AG09309 (cell line): ENCODE measurements at places on chromosomes 5 and 9.
A peak's percentile ranks its signal among the peaks of the same experiment; 100 is the strongest.

DNA sequence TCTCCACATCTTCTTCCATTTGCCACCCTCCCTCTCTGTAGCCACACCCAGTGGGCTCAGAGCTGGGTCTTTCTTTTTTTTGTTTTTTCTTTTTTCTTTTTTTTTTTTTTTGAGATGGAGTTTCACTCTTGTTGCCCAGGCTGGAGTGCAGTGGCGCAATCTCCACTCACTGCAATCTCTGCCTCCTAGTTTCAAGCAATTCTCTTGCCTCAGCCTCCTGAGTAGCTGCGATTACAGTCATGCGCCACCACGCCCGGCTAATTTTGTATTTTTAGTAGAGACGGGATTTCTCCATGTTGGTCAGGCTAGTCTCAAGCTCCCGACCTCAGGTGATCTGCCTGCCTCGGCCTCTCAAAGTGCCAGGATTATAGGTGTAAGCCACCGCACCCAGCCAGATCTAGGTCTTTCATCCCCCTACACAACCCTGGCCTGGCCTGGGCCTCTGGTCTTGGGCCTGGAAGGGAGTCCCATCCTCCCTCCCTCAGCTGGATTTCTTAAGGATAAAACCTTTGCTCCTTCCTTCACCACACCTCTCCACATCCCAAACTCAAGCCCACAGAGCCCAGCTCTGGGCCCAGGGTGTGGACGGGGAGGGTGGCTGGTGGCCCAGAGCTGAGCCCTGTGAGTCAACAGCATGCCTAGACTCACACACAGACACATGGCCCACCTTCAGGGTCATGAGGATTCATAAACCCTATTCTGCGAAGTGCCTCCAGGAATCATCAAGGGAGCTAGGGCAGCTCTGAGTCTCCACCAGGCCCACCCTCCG is 18.8 kb upstream of the KCNIP1 start:
- DNase-seq: no peak

DNA sequence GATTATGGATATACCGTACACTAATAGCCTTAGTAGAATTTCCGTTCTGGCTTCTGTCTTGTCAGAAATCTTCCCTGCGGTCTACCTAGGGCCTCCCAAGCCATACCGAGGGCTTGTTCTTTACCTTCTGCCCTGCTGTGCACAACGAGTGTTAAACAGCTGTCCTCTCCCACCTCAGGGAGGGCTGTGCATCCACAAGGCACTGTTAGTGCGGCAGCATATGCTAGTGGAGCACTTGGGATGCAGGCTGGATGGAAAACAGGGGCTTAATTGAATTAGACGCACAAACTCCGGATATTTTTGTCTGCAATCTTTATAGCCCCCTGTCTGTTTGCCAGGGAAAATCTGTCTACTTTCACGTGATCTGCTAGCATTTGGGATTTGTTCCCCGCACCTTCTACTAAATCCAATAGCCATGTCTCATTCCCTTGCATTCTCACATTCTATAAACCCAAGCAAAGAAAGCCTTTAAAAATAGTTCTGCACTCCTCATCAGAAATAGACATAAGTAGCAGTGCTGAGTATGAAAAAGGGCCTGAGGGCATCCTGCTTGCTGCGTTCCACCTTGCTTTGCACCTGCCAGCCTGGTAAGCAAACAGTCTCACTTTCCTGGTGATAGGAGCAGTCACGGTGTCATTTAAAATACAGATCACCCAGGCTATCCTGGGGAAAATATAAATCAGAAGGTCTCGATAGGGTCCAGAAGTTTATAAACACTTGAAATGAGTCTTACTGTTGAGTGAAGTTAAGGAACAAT is 382.6 kb downstream of the RASEF start:
- DNase-seq: no peak

DNA sequence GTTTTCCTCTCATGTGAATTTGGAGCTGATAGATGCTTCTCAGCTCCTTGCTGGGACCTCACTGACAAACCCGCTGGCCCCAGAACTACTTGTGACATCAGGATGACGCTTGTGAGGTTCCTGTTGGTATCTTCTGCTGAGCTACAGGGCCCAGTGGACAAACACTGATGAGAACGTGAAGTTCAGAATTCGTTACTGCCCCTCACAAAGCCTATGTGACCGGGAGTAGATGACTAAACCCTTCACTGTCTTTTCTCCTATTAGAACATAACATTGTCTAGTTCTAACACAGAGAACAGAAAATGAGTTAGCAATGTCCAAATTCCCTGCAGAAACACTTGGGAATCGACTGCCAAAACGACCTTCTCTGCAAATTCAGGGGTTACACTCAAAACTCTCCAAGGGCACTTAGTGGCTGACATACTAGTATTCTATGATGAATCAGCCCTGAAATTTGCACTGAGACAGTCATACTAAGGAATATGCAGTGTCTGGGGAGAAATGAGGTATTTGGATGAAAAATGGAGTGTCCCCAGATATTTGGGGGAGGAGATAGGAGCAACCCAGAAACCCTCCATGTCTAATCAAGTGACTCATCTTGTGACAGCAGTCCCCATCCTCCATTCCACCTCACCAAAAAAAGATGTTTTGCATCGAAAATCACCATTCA is 143.2 kb upstream of the TRIM32 start:
- no peak for DNase-seq

DNA sequence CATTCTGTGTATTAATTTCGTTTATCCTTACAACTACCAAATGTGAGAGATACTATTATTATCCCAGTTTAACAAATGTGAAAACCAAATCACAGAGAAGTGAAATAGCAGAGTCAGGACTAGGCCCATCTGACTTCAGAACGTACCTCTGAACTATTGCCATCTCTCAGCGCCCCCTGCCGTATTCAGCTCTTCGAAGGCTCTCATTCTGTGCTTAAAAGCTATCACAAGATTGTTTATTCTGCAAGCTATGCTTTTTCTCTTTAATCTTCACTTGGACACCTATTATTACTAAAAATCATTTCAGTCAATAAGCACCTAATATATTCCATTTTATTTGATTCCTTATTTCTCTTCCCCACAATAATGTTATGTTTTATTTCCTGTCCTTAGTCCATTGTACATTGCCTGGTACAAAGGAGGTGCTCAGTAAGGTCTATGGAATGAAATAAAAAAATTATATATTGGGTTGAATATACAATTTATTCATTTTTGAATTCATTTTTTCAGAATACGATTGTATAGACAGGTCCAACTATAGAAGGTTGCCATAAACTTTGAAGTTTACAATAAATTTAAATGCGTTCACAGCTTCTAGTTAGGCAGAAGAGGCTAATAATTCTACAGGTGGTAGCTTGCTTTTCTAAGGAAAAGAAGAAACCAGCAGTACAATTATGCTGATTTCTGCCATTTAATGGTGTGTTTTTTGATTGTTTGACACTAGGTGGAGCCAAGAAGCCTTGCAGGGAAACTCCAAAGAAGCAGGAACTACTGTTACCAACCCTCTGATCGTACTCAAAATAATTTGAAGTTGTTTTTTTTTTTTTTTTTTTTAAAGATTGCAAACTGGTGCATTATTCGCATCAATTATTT is 202.2 kb upstream of the DMRTA1 start:
- no peak for DNase-seq

- DNase-seq: no peak
These were observed 35.8 kb upstream of the NFIB start for GRCh38 chr9:14349447-14350348.

DNA sequence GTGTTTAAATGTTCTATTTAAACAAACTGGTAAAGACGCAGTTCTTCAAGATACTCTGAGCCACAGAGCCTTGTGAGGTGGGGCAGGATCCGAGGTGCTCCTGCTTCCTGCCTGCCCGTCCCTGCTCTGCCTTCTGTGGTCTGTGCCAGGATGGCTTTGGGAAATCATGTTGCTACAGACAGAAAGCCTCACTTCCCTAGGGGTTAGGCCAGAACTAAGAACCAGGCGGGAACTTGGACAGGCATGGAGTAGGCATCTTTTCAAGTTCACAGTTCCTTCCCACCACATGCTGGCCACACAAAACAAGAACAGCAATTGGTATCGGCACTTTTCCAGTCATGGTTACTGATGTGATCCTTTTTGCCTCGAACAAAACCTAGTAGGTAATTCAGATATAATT is 67.7 kb upstream of the SPOCK1 start:
- DNase-seq: no peak

DNA sequence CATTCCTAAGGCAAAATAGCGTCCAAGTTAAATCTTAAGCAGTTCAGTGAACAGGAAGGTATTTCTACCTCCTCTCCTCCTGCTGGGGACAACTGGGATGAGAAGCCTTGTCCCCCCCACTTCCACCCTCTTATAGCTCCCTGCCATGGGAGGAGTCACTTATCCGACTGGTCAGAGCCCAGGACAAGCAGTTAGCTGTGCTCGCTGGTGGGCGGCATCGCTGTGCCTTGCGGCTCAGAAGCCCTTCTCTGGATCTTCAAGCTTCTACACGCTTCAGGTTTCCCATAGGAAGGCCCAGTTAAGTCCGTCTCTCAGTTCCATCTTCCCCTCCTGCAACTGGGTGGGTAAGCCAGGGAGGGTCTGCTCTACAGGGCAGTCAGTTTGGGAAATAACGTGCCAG is 77.2 kb downstream of the PAX5 start:
- no peak for DNase-seq

- DNase-seq: no peak
These were observed 4.2 kb downstream of the SARDH start for GRCh38 chr9:133733796-133734533.

DNA sequence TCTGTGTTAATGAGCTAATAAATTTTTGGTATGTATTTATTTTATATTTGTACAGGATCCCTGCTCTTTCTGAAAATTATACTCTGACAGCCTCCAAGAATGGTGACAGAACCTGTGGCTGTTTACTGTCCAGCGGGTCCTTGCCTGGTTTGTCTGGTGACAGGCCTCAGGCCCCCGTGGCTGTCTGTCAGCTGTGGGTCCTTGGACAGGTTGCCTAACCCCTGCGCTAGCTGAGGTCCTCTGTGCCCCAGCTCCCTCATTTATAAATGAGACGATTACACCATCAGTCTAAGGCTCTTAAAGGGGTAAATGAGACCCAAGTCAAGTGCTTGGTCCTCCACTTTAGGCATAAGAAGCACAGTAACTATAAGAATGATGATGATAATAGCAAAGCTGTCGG is 125.1 kb upstream of the COL5A1 start:
- DNase-seq: no peak

DNA sequence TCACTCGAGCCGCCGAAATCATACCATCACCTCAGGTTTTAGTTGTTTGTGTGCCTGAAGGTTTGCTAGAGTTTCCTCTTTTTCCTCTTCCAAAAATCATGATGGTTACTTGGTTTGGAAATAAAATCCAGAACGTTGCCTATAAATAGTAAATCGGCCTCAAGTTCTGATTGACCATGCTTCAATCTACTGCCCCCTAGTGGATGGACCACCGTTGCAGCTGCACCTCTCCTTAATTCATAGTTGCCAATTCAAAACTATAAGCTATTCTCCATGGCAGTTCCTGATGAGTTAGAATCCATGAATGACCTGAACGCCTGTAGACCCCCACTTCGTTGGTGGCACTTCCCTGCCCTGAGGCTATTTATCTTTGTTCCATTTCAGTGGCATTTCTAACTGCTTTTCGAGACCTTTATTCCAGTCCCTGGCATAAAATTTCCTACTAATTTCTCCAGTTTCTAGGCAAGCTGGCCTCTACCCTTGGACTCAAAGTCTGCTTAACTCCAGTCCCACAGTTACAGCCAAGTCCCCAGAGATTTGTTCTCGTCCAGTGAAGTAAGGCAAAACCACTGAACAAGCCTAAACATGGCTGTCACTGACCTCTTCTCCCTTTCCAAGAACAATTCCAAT is 422.6 kb downstream of the EFNA5 start:
- DNase-seq: no peak

GRCh38 chr5:95760273-95761191 is 29.4 kb downstream of the RHOBTB3 start:
- DNase-seq: peak; percentile 93

DNA sequence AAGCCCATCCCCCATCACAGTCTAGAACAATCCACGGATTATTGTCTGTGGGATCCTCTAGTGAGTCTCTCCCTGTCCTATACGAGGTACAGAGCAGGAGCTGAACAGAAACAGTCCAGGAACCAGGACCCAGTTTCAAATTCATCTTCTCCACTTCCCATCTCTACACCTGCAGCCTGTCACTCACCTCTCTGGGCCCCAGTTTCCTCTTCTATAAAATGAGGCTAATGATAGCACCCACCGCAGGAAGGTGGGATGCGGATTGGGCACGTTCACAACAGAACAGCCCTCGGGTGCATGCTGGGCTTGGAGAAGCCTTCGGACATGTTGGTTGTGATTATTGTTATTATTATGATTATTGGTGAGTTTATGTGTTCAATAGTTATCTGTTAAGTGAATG is 78.5 kb downstream of the ANKRD33B start:
- no peak for DNase-seq

- no peak for DNase-seq
These were observed 186.0 kb upstream of the ADRA1B start for GRCh38 chr5:159730285-159730684.

DNA sequence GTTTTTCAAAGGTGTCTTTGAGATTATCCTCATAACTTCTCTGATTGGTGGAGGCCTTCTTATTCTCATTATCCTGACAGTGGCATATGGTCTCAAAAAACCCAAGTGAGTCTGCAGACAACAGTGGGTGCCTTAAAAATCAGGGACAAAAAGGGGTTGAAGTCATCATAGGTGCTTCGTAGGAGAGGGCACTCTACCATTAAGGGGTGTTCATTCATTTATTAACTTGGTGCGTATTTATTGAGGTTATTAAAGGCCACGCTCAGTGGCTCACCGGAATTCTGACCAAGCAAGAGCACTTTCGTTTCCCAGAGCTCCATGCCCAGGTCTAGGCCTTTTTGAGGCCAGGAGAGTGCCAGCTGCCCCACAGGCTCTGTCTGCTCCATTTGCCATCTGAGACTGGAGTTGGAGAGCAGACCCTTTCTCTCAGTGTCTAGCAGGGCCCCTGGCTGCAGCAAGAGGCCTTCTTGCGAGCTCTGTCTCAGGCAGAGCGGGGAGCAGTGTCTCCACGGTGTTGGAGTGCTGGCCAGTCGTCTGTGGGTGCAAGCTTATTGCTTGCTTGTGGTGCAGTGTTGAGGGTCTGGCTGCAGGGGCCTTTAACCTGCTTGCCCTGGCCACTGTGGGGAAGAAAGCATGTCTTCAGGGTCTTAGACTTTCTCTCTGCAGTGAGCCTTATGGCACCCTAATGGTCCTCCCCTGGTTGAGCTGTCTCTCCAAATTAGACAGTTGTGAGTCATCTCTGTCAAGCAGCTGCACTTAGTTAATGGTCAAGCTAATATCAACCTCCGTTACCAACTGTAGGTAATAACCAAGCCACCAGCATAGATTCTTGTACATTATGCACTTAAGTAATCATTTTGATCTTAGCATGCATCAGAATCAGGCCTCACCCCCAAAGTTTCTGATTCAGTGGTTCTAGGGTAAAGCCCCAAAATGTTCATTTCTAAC is 62.6 kb downstream of the IL31RA start:
- no peak for DNase-seq

DNA sequence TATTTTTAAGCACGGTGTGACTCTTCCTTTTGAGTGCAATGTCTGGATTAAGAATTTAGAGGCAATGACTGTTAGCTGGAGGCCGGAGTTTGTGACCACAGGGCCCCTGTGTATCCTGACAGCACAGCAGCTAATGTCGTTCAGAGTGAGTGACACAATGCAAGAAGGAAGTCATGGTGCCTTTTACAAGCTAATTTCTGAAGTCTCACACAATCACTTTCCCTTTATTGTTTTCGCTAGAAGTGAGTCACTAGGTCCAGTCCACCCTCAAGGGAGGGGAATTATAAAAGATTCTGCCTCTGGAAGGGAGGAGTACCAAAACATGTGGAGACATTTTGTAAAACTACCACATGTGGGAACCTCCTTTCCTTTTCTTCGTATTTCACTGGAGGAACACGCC is 185.5 kb upstream of the FGF10 start:
- DNase-seq: no peak
